ENCODE measurements at places on chromosomes 6 and 20. TPM values are rescaled to one million over a fixed set of nuclear protein-coding genes. Genes with fewer than 3 reads are reported as not detected.

GRCh38 chr20:1809611-1810510 lies 85.3 kb upstream of the SIRPA start:
- H3K36me3 ChIP-seq = no peaks in the 10 kb centered on the region
- H3K27me3 ChIP-seq = no peaks in the 10 kb centered on the region
- DNase-seq = no peak
- H3K4me1 ChIP-seq = peaks cover 29% of the 10 kb centered on the region
- no peak overlapping the region for H3K27ac ChIP-seq
- H3K4me3 ChIP-seq = no peak overlapping the region

GRCh38 chr20:38872491-38873049 lies 53.6 kb upstream of the FAM83D start:
- H3K4me1 ChIP-seq = peaks cover 10% of the 10 kb centered on the region
- H3K27me3 ChIP-seq = no peaks in the 10 kb centered on the region
- H3K36me3 ChIP-seq = no peaks in the 10 kb centered on the region

GRCh38 chr20:858011-858410 lies 24.5 kb downstream of the FAM110A start:
- no peak overlapping the region for H3K4me3 ChIP-seq
- no peaks in the 10 kb centered on the region for H3K4me1 ChIP-seq
- no peaks in the 10 kb centered on the region for H3K27me3 ChIP-seq
- DNase-seq = no peak

The SLC22A1 gene
- 407 TPM for total RNA-seq

The MACROD2 gene
- 1.4 TPM for total RNA-seq

The PDE7B gene
- 0.75 TPM for total RNA-seq

The SIRPD gene
- not detected for total RNA-seq

Data from liver (tissue), 10 donors.